ENCODE measurements at places on chromosomes 3 and 15. TPM values are rescaled to one million over a fixed set of nuclear protein-coding genes. Genes with fewer than 3 reads are reported as not detected.

DNA sequence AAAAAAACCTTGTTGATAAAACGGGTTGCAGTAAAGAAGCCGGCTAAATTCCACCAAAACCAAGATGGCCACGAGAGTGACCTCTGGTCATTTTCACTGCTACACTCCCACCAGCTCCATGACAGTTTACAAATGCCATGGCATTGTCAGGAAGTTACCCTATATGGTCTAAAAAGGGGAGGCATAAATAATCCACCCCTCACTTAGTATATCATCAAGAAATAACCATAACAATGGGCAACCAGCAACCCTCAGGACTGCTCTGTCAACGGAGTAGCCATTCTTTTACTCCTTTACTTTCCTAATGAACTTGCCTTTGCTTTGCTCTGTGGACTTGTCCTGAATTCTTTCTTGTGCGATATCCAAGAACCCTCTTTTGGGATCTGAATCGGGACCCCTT lies 14.4 kb upstream of the CDC25A start:
- H3K27ac ChIP-seq: no peak overlapping the region
- H3K36me3 ChIP-seq: no peaks in the 10 kb centered on the region
- H3K27me3 ChIP-seq: peaks cover 15% of the 10 kb centered on the region
- H3K4me1 ChIP-seq: no peaks in the 10 kb centered on the region
- no peak overlapping the region for H3K4me3 ChIP-seq

- DNase-seq: no peak
- H3K4me1 ChIP-seq: peaks cover 19% of the 10 kb centered on the region
- no peaks in the 10 kb centered on the region for H3K27me3 ChIP-seq
- peaks cover 9% of the 10 kb centered on the region for H3K36me3 ChIP-seq
- no peak overlapping the region for H3K4me3 ChIP-seq
Observed at GRCh38 chr3:17027318-17027717, 142.6 kb downstream of the PLCL2 start.

DNA sequence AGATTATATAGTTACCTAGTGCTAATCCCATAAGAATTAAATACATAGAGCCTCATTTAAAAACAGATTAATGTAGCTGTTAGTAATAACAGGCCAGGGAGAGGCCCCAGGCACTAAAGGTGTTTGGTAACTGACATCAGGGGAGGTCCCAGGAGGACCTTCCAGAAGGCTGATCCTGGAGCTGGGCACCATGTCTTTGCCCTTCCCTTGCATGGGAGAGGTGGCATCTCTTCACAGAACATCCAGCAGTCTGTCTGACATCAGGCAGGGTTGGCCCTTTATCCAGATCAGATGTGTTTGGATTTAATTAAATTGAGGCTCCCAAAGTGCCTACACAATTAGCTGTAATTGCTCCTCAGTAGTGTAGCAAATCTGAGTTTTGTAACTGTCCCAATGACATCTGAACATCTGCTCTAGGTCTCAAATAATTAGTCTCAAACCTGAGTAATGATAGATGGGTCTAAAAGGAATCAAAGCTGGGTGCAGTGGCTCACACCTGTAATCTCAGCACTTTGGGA lies 53.0 kb downstream of the RLBP1 start:
- peaks cover 6% of the 10 kb centered on the region for H3K36me3 ChIP-seq
- H3K4me3 ChIP-seq: no peak overlapping the region
- H3K4me1 ChIP-seq: peaks cover 37% of the 10 kb centered on the region

GRCh38 chr3:185712337-185712736 lies 112.5 kb downstream of the IGF2BP2 start:
- peak overlapping the region; percentile 88 for H3K27ac ChIP-seq
- DNase-seq: peak; percentile 29
- H3K4me3 ChIP-seq: no peak overlapping the region
- H3K4me1 ChIP-seq: peaks cover 83% of the 10 kb centered on the region
- no peaks in the 10 kb centered on the region for H3K27me3 ChIP-seq

GRCh38 chr15:49927189-49927861 lies 191.7 kb downstream of the ATP8B4 start:
- H3K27me3 ChIP-seq: peaks cover 1% of the 10 kb centered on the region
- no peak overlapping the region for H3K27ac ChIP-seq
- H3K4me1 ChIP-seq: peaks cover 9% of the 10 kb centered on the region
- no peaks in the 10 kb centered on the region for H3K36me3 ChIP-seq
- H3K4me3 ChIP-seq: no peak overlapping the region

GRCh38 chr3:48698891-48699290 lies 13.2 kb upstream of the NCKIPSD start:
- DNase-seq: no peak
- peaks cover 4% of the 10 kb centered on the region for H3K27me3 ChIP-seq
- peaks cover 49% of the 10 kb centered on the region for H3K4me1 ChIP-seq
- no peak overlapping the region for H3K4me3 ChIP-seq
- H3K36me3 ChIP-seq: peaks cover 33% of the 10 kb centered on the region

DNA sequence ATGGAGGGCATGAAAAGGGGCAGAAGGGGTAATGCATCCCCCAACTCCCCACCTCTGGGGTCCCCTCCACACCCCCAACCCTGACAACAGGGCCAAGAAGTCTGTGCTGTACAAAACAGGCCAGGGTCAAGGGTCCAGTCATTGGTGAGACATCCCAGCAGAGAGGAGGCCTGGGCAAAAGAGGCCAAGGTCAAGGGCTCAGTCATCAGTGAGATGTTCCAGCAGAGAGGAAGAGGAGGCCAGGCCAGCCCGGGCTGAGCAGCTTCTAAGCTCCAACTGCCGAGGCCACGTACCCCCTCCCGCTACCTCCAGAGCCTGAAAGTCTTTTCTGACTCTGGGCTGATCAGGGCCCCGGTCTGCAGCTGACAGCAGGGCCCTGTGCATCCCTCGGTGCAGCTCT lies 52.4 kb downstream of the LHFPL4 start:
- H3K27me3 ChIP-seq: peaks cover 23% of the 10 kb centered on the region
- no peak overlapping the region for H3K27ac ChIP-seq
- H3K4me3 ChIP-seq: no peak overlapping the region
- DNase-seq: no peak
- no peaks in the 10 kb centered on the region for H3K36me3 ChIP-seq
- H3K4me1 ChIP-seq: peaks cover 36% of the 10 kb centered on the region

Gene IL17RD
- total RNA-seq: 0.05 TPM

Gene ENTPD3
- not detected for total RNA-seq

Gene CA12
- total RNA-seq: 17.7 TPM

Gene NUP210
- total RNA-seq: 3.4 TPM

Gene ZPLD1
- total RNA-seq: not detected

Gene CNTN4
- not detected for total RNA-seq

Gene GRIP2
- not detected for total RNA-seq

Gene DUOX1
- total RNA-seq: 0.08 TPM
